ENCODE measurements at places on chromosomes 6 and 20.
A peak's percentile ranks its signal among the peaks of the same experiment; 100 is the strongest.

DNA sequence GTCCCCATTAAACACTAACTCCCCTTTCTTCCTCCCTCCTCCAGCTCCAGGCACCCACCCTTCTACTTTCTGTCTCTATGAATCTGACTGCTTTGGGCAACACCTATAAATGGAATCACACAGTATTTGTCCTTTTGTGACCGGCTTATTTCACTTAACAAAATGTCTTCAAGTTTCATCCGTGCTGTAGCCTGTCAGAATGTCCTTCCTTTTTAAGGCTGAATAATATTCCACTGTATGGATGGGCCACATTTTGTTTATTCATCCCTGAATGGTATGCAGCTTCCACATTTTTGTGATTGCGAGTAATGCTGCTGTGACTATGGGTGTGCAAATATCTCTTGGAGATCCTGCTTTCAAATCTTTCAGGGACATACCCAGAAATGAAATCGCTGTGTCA, 28.4 kb downstream of the BMP7 start:
- peaks cover 26% of the 10 kb centered on the region for H3K27me3 ChIP-seq
- no peaks in the 10 kb centered on the region for H3K4me1 ChIP-seq
- no peaks in the 10 kb centered on the region for H3K36me3 ChIP-seq
- DNase-seq: no peak
- no peak overlapping the region for H3K4me3 ChIP-seq

DNA sequence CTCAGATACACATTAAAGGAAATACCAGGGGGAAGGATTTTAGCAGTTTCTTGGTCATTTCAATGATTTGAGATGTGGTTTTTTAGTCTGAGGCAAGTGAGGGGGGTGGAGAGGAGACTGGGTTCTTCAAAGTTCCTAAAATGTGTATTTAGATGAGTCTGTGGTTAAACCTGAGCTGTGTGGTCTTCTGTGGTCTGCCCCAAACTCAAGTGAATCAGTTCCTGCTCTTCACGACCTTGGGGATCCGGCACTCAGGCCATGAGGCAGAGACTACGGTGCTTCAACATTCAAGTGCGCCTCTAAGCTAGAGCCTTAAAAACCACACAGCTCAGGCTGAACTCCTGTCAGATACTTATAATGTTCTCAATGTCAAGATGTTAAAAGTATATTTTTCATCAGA, 406.7 kb downstream of the LMBRD1 start:
- H3K36me3 ChIP-seq: no peaks in the 10 kb centered on the region
- DNase-seq: no peak
- H3K27ac ChIP-seq: no peak overlapping the region
- no peak overlapping the region for H3K4me3 ChIP-seq
- H3K27me3 ChIP-seq: no peaks in the 10 kb centered on the region

- H3K4me3 ChIP-seq: no peak overlapping the region
- H3K27ac ChIP-seq: no peak overlapping the region
- H3K36me3 ChIP-seq: peaks cover 37% of the 10 kb centered on the region
Observed at GRCh38 chr6:126056355-126057004, 70.1 kb downstream of the TRMT11 start.

DNA sequence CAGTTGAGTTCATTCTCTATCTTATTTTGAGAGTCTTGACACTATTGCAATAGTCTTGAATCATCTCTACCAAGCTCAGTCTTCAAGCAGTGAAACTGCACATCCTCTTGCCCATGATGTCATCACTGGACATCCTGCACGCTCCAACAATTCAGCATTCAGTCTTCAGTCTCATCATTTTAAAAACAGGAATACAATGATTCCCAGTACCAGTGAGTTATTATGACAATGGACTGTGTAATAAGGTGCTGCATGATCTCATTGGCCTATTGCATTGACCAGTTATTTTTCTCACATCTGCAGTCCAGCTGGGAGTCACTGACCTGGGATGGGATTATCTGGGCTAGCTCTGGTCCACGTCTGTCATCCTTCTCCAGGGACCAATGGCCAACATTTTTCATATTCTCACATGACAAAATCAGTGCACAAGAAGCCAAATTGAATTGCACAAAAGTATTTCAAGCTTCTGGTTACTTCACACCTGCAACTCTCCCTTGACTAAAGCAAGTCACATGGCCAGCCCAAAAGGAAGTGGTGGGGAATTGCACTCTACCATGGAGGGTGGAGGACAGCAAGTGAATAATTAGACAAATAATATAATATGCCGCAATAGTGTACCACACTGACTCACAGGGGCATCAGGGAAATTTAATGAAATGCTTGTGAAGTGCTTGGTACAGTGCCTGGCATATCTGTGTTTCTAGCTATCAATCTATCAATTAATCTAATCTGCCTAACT, 6.4 kb upstream of the CST2 start:
- no peak overlapping the region for H3K27ac ChIP-seq
- no peak for DNase-seq
- H3K27me3 ChIP-seq: peaks cover 27% of the 10 kb centered on the region
- H3K4me1 ChIP-seq: no peaks in the 10 kb centered on the region
- H3K36me3 ChIP-seq: no peaks in the 10 kb centered on the region

DNA sequence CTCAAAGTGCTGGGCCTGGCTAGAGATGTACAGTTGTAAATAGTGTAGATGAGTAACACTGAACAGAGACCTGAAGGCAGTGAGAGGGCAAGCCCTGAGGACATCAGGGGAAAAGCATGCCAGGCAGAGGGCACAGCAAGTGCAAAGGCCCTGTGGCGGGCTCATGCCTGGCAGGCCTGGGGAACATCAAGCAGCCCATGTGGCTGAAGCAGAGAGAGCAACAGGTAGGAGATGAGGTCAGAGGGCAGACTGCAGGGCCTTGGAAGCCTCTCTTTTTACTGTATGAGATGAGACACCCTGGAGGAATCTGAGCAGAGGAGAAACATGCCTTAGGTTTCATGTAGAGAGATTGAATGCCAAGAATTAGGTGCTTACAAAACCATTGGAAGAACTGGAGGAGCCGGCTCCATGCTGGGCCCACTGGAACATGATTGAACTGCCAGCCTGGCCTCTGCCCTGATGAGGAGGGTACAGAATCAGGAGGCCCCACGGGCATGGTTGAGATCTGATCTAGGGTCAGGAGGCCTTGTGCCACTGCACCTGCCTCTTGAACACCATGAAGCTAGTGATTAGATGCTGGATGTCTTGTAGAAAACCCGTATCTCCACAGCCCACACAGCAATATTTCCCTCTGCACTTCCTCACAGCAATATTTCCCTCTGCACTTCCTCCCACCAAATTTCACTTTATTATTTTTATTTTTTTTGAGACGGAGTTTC, 5.9 kb upstream of the HMGA1 start:
- H3K4me3 ChIP-seq: no peak overlapping the region
- no peaks in the 10 kb centered on the region for H3K27me3 ChIP-seq
- H3K27ac ChIP-seq: peak overlapping the region; percentile 73
- DNase-seq: no peak
- H3K36me3 ChIP-seq: no peaks in the 10 kb centered on the region

DNA sequence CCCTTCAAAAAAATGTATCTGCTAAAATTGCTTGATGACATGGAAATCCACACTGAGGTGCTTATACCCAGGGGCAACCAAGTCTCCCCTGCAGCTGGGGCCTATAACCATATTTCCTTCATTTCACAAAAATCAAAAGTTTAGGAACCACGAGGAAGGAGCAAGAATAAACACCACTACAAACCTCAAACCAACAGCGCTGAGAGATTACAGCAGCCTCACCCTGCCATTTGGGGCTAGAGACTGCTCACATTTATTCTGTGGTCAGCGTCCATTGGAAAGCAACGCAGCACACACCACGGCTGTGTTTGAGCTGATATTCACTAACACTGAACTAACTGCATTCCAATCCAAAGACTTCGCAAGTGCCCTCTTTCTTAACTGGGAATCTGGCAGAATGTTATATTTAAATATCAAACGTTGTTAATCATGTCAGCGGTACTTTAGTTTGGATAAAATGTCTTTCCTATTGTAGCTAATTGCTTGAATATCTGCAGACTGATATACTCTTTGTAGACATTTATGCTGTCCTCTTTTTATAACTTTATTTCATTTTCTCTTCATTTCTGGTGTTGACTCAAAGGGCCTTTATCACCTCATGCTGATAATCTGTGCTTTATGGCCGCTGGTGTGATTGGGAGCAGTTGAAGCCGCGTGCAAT, 94.6 kb downstream of the FOXA2 start:
- H3K4me1 ChIP-seq: no peaks in the 10 kb centered on the region
- DNase-seq: no peak
- peaks cover 3% of the 10 kb centered on the region for H3K27me3 ChIP-seq
- H3K27ac ChIP-seq: no peak overlapping the region

DNA sequence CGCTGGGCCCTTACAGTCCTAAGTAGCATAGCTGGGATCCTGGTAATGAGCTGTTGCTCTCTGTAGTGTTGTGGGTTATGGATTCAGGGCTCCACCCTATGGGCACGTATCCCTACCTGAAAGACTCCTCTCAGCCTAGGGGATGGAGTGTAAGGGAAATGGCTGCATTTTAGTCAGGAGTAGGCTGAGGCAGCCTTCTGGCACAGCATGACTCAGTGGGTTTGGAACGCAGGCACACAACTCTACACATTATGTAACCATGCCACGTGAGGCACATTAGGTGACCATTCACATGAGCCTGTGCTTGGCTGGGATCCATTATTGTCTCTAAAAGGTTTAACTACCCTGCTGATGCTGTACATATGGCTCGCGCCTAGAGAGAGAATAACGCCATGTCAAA, 27.8 kb downstream of the HDDC2 start:
- DNase-seq: no peak
- H3K4me1 ChIP-seq: peaks cover 7% of the 10 kb centered on the region
- no peak overlapping the region for H3K4me3 ChIP-seq
- H3K27me3 ChIP-seq: no peaks in the 10 kb centered on the region
- H3K36me3 ChIP-seq: peaks cover 63% of the 10 kb centered on the region

DNA sequence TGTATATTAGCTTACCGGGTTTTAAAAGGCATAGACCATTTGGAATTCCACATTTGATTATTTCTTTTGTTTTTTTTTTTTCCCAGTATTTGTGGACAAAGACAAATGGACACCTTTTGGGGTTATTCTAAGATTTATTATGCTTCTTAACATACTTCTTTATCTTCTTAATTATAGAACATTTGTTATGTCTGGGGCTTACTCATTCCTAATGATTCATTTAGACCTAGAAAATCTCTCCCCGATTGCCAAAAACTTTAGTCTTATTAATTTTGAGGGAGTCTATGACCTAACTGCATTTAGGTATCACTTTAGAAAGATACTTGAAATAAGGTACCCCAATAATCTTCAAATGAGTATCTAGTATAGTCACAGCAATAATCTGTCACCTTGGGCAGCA, 170.7 kb upstream of the PREP start:
- DNase-seq: no peak
- H3K36me3 ChIP-seq: no peaks in the 10 kb centered on the region
- H3K4me3 ChIP-seq: no peak overlapping the region
- H3K27ac ChIP-seq: no peak overlapping the region

Measured in naive thymus-derived CD8-positive, alpha-beta T cell (primary cell).